ENCODE measurements at places on chromosomes 2 and 18.

GRCh38 chr2:17790536-17790935, 25.7 kb upstream of the MSGN1 start:
- DNase-seq = no peak

- DNase-seq = peak; percentile 87
Measured at GRCh38 chr2:20674974-20675679, 8.2 kb downstream of the GDF7 start.

- peak; percentile 68 for DNase-seq
Measured at GRCh38 chr2:113872201-113872600, 17.7 kb upstream of the ACTR3 start.

- DNase-seq = no peak
Measured at GRCh38 chr2:220282236-220282635, 654.8 kb downstream of the SLC4A3 start.

DNA sequence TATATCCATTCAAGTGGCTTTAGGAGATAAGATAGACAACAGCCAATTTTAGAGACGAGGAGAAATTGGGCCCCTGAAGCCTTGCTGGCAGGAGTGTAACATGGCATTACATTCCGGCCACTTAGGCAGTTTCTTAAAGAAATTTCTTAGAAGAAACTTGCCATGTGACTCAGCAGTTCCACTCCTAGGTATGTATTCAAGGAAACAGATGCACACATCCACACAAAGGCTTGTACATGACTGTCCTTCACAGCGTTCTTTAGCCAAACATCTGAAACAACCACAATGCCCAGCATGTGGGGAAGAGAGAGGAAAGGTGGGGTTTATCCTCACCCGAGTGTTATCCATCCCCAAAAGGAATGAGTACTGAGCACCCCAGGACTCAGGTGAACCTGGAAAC, 107.1 kb downstream of the NFATC1 start:
- no peak for DNase-seq

DNA sequence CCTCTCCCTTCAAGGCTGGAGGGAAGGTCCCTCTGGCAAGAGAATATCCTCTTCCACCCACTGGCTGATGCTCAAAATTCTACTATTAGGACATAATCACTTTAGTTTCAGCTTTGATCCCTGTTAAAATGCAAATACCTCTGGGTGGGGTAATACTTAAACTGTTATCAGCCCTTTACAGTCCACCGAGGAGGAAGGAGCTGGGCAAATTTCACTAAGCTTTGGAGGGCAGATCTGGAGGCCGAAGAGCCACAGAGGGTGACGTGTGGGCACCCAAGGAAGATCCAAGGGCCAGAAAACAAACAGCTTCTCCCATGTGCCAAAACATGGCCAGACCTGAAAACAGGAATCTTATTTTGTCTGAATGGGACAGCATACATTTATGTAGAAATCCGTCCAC, 74.6 kb upstream of the BCL11A start:
- DNase-seq = no peak

- no peak for DNase-seq
Measured at GRCh38 chr2:14137643-14138042, 494.9 kb upstream of the LRATD1 start.

GRCh38 chr2:180577567-180577966, 402.8 kb upstream of the UBE2E3 start:
- DNase-seq = no peak

DNA sequence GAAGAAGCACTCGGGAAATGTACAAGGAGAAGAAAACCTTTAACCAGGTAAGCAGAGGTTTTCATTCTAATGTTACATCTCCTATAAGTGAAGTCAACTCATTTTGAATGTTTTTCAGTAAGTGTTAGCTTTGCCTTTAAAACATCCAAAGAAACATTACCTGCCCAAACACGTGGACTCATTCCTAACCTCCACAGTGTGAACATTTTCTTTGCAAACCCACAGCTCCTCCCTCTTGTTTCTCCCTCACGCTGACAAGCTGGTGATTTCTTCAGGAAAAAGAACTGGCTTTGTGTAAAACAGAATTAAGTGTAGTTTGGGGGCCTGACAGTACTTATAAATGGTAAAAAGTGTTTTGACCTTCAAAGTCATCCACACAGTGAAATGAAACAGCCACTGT, 72.5 kb downstream of the MTCL1 start:
- DNase-seq = no peak

GRCh38 chr2:103176294-103176915, 414.6 kb downstream of the TMEM182 start:
- DNase-seq = no peak

DNA sequence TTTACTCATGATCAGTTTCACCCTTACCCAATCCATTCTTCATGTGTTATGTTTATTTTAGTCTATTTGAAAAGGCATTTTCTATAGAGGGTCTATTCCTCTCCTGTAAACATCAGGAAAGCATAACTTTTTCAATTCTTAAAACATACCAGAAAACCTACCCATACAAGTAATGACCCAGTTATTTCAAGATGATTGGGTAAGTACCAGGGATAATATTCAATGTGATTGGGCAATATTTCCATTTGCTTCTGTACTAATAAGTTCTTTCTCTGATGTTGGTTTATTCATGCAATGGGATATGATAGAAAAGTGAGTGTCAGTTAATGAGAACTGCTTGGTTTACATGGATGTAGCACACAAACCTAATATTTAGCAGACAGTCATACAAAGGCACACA, 87.6 kb downstream of the CCBE1 start:
- DNase-seq = no peak

DNA sequence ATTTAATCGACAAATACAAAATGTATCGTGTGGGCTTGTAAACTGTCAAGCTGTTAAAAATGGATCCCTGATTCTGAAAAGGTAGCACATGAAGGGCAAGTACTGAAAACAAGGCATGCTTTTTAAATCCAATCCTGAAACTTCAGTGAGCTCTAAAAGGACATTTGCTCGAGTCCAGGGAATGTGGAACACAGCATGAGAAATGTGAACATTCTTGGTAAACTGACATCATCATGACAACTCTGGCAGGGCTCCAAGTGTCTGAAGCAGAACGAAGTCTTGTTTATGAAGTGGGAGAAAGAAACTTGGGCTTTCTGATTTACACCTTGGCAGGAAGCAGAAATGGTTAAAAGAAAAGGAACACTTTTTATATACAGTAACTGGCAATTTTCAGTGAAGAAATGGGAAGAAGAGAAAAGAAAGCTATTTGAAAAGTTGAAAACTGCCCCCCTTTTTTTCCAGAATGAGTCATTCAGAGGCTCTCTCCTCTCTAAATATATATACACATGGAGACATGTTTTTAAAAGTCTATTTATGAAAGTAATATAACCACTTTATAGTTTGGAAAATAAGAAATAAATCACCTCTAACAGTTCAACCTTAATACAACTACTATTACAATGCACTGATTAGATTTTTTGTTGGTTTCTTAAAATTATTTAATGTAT, 120.8 kb downstream of the GAREM1 start:
- peak; percentile 70 for DNase-seq

- DNase-seq = no peak
Measured at GRCh38 chr18:69209761-69210160, 190.9 kb upstream of the DOK6 start.

DNA sequence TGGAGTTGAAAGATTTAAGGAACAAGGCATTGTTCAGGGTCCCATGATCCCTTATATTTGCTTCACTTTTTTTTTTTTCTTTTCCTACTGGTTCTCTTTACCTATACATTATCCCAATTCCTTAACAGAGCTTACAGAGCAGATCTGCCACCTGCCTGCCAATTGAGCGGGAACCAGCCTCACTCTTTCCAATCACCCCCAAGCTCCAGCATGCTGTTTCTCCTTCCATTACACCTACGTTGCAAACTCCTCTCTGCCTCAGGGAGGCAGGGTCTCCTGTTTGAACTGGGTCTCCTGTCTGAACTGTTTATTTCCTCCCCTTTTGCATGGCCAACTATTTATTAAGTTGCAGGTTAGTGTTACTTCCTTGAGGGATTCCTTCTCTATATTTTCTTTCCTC, 77.2 kb upstream of the SLC38A11 start:
- no peak for DNase-seq

GRCh38 chr2:189679226-189679625, 4.8 kb downstream of the ANKAR start:
- no peak for DNase-seq

- DNase-seq = no peak
Measured at GRCh38 chr2:113181258-113182051, 7.7 kb downstream of the PSD4 start.

DNA sequence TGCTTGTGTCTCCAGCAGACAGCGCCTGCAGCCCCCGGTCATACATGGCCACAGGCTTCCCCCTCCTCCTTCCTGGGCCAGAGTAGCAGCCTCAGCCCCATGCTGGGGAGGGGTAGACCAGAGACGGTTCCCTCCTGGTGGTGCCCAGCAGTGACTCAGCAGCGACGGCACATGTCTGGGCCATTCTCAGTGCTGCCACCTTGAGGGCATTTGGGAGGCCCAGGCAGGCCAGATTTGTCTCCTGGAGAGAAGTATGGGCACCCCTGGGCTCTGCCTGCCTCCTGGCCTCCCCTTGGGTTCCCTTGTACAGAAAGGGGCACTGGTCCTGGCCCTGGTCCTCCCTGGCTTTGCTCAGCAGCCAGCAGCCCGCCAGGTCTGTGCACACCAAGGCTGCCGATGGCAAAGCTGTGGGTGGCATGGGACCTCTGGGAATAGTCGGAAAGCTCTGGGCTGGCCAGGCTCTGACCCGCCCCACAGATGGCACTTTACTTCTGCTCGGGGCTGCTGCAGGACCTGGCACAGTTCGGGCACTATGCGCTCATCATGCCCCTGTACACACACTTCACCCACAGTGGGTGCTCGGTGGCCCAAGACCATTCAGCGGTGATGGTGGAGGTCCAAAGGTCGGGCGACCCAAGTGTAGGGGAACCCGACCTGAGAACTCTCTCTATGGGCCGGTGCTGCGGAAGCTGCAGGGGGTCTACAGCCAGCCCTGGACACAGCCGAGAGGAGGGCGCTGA, 11.4 kb upstream of the ALPI start:
- DNase-seq = peak; percentile 59

- DNase-seq = no peak
Measured at GRCh38 chr18:79518028-79518682, 122.4 kb downstream of the NFATC1 start.

DNA sequence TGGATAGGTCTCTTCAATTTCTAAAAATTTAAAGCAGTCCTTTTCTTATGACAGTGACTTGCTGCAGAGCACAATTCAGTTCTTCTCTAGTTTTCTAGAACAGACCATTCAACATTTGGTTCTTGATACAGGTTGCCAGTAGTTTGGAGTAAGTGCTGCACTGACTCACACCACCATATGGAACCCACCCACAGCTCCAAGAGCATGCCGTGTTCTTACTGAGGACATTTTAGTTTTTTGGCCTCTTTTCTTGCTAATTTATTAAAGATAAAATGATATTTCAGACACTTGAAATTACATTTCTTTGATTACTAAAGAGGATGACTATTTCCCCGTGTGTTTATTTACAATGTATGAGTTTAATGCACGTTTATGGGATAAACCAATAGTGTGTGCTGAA, 120.0 kb downstream of the COL4A4 start:
- DNase-seq = no peak

- peak; percentile 95 for DNase-seq
Measured at GRCh38 chr2:153940511-153940910, 68.8 kb downstream of the GALNT13 start.

DNA sequence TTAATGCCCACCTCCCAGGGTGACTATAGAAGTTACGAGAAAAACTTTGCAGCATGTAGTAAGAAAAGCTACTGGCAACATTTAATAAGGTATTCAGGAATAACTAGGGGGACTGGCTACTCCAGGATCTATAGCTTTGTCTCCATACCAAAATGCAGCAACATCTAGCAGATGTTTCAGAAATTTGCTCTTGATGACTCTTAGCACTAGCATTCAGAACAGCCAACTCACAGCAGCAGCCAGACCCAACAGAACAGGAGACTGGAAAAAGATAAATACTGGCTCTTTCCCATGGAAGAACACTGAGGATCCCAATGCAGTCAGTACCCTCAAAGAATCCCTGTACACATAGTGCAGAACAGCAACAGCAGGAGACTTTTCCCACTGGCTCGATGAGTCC, 105.0 kb downstream of the PRKRA start:
- no peak for DNase-seq

DNA sequence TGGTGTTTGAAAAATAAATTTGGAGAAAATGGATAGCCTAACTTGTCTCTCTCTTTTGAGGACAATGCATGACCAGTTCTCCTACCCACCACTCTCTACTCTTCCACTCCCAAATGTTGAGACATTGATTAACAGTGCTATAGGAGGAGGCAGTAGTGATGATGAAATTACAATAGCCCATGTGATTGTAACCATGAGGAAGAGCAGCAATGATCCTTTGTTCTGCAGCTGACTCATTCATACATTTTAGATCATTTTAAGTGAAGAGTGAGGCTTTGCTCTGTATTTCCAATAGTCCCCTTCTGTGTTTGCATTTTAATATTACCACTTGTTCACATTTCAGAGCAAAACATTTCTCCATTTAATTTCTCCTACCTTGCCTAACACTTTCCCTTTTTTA, 592.3 kb downstream of the THSD7B start:
- DNase-seq = no peak

DNA sequence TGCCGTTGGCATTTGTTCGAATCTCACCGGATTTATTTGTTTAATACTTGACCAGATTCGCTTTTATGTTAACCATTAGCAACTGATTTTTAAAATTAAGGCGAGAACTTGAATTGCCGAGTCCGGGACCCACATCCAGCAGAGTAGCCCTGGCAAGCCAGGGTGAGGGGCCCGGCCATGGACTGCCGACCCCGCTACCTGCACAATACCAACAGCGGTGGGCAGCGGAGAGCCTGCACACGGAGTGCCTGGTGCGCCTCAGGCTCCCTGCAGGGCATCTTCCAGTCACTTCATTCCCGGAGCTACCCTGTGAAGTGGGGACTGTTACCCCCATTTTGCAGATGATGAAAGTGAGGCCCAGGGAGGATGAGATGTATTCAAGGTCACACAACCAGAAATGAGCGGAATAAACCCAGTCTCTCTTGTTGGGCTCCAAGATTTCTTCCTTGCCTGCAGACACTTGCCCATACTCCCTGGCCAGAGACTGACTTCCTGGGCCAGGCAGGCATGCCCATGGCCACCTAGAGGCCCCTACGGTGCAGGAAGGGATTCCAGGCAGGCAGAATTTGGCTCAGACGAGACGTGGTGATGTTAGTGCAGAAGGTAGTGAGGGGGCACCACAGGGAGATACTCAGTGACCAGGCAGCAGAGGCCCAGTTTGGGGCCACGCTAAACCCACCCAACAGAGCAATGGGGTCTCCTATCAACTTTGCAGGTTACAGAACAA, 2.9 kb downstream of the FBLN7 start:
- DNase-seq = no peak

- no peak for DNase-seq
Measured at GRCh38 chr2:238974081-238974480, 126.2 kb downstream of the TWIST2 start.
